Motor neuron (in vitro differentiated cells): ENCODE measurements at places on chromosomes 11 and 22.

GRCh38 chr11:83951521-83951920 is 665.4 kb upstream of the CCDC90B start:
- ATAC-seq, result peak; percentile 95

- peak; percentile 30 for ATAC-seq
Measured at GRCh38 chr11:35618497-35619115, 346 bp downstream of the FJX1 start.

- peak; percentile 13 for ATAC-seq
Measured at GRCh38 chr11:19711911-19712280, 741 bp upstream of the NAV2 start.

DNA sequence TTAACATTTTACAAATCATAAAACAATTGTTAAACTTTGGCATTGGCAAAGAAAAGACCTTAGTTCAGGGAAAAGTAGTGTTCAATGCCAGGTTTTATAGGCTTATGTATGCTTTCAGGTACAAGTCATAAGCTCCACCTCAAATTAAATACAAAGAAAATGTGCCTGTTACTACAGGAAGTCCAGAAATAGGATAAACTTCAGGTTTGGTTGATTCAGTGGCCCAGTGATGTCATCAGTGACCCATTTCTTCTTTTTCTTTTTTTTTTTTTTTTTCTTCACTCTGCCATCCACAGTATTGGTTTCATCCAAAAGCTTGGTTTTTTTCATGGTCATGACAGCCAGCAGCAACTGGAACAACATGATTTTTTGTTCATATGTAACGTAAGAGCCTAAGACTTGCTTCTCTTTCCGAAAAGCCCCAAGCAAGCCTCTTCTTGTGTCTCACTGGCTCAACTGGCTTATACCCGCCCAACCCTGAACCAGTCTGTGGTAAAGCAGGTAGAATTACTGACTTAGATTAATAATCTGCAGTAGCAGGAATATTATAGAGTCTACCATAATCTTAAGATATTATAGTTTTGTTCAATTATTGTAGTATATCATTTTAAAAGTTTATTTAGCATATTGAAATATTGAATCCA is 46.2 kb downstream of the TTC17 start:
- ATAC-seq, result no peak

GRCh38 chr22:39700565-39700964 is 130.0 kb downstream of the CACNA1I start:
- ATAC-seq, result no peak

- ATAC-seq, result no peak
Measured at GRCh38 chr11:126804363-126804762, 196.2 kb downstream of the KIRREL3 start.

GRCh38 chr11:14376920-14377319 is 17.9 kb upstream of the RRAS2 start:
- no peak for ATAC-seq

DNA sequence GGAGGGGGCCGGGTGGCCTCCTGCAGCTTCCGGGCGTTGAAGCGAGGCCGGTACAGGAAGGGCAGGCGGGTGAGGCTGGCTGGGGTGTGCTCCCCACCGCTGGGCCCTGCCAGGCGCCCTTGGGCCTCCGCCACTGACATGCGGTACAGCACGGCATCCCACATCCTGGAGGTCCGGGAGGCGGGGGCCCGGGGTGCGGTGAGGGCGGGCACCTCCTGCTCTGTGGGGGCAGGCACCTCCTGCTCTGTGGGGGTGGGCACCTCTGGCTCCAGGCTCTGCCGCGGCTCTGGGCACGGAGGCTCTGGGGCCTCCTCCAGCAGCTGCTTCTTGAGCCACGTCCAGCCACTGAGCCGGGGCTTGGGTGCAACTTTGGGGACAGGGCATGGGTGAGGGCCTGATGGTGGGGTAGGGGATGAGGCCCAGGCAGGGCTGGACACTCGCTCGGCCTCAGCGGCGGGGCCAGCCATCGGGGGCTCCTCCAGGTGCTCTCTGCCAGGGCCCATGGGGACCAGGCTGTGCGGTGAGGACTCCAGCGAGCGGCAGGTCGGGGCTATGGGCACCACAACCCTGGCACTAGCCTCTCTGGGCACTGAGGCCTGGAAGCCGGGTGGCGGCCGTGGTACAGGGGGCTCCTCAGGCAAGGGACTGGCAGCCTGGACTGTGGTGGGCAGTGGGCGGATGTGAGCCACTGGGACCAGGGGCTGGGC is 2.3 kb downstream of the PRR33 start:
- ATAC-seq, result no peak

- ATAC-seq, result no peak
Measured at GRCh38 chr11:33825854-33826560, 51.7 kb upstream of the FBXO3 start.

- ATAC-seq, result no peak
Measured at GRCh38 chr11:83255366-83255765, 30.8 kb downstream of the CCDC90B start.

- no peak for ATAC-seq
Measured at GRCh38 chr11:57325735-57326048, 940 bp upstream of the TNKS1BP1 start.

DNA sequence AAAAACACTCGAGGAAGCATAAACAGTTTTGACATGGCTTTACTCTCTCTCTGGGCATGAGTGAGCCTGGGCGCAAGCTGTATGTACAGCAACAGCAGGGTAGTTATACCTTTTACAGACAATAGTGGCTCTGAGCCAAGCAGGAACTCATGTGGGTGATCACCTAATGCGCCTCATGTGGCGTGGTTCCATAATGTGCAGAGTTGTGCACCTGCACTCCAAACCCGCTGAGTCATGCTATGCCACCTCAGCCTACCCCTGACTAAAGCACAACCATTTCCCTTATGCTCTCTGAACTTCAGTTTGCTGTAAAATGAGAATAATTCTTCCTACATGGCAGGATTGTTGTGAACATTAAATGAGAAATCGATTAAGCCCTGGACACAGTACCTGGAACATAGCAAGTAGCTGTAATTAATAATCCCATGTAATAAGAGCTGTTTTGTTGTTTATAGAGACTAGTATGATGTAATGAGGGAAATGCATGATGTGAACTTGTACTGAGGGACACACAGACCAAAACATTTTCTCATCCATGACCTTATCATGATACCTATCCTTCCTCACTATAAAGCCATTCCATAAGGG is 71.6 kb downstream of the CCDC34 start:
- no peak for ATAC-seq

- ATAC-seq, result peak; percentile 91
Measured at GRCh38 chr11:36073411-36074203, 129.7 kb downstream of the LDLRAD3 start.

- ATAC-seq, result no peak
Measured at GRCh38 chr11:16297332-16297731, 59.0 kb downstream of the SOX6 start.

DNA sequence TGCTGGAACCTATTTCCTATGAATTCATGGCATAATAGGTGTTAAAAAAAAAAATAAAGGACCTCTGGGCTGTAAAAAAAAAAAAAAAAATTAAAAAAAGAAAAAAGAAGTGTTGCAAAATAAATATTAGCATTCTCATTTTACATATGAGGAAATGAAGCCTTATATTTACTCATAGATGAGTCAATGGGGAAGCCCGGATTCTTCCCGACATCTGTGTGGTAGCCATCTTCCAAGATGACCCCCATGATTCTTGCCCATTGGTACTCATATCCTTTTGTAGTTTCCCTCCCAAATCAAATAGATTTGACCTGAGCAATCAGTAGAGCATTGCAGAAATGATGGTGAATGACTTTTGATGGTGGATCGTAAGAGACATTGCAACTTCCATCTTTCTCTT is 3.0 kb upstream of the SWAP70 start:
- ATAC-seq, result no peak

GRCh38 chr11:117620086-117620485 is 176.9 kb downstream of the DSCAML1 start:
- peak; percentile 41 for ATAC-seq

DNA sequence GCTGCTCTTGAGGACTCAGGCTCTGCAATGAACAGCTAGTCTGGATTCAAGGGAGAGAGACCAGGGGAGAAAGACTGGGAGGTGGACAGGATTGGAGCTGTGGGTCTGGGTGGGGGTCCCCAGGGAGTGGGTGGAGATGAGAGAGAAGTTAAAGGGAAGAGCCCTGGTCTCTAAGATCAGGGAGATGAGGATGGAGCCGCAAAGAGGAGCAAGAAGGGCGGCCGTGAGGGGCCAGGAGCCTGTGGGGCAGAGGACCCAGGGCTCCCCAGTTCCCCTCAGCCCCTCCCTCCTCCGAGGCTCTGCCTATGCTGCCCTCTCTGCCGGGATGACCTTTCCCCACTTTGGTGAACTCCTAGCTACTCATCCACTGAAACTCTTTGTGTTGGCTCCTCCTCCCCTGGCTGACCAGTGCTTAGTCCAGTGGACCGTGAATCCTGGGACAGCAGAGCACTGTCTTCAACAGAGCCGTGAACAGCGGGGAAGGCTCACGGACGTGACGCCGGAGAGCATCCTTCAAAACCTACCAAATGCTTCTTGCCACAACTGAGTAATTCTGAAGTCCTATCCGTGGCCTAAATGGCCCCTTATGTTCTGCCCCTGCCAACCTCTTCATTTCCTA is 16.4 kb upstream of the RFPL3 start:
- peak; percentile 45 for ATAC-seq

- ATAC-seq, result peak; percentile 34
Measured at GRCh38 chr22:37379085-37379484, 48.2 kb downstream of the ELFN2 start.

DNA sequence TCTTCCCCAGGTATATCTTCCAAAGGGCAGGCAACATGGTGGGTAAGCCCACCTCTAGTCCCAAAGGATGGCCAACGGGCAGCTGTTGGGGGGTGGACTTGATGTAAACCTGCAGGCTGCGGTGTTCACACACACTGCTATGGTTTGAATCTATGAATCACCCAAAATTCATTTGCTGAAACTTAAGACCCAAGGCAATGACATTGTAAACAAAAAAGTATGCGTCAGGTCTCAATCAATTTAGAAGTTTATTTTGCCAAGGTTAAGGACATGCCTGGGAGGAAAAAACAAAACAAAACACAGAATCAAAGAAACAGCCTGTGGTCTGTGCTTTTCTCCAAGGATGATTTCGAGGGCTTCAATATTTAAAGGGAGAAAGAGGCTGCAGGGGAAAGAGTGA is 18.3 kb downstream of the RCN1 start:
- peak; percentile 20 for ATAC-seq

DNA sequence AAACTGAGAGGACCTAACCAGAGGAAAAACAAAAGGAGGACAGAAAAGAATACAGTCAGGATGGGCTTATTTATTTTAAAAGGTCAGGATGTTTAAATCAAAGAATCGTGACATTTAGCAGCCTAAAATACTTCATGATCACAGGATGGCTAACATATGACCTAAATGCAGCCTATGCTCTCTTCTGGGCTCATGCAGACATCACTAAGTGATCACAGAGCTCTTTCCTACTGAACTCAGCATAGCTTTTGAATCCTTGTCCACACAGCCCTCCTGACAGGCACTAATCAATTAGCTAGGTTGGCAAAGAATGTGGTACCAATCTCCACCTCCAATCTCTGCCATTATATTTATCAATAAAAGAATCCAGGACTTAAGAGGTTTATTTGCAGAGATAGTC is 60.1 kb upstream of the PHF21A start:
- ATAC-seq, result no peak

- no peak for ATAC-seq
Measured at GRCh38 chr11:48150213-48150612, 66.4 kb upstream of the OR4B1 start.

GRCh38 chr11:44241851-44242250 is 68.1 kb downstream of the ALX4 start:
- no peak for ATAC-seq

DNA sequence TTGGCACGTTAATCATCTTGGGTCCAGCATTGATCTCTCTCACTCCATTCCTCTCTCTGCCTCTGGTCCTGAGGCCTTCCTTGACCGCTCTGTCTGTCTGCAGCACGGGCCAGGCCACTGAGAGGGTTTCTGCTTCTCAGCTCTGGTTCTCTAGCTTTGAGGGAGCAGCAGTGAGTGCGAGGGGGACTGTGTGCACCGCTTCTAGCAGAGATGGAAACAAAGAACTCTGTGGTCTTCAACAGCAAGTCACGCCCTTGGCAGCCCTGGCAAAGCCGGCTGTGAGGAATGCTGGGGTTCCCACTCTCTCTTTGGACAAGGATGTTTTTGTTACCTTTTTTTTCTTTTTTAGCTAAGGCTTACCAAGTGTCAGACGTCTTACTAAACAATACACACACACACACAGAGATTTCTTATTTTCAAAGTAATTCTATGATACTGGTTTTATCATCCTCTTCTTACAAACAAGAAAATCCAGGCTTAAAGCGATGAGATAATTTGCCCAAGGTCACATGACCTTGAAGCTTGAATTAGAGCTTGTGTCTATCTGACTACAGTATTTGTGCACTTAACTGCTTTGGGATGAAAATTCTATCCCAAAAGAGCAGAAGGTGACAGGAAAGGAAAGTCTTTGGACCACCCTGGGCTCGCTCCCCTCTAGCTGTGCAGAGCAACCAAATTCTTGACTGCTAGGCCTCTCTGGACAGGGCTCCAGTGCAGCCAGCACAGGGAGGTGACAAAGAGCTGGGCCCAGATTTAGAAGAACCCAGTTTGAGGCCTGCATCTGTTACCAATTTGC is 293.2 kb downstream of the NTM start:
- ATAC-seq, result no peak

- ATAC-seq, result peak; percentile 88
Measured at GRCh38 chr11:19905280-19905853, 192.7 kb downstream of the NAV2 start.

GRCh38 chr11:100640646-100641045 is 46.4 kb upstream of the ARHGAP42 start:
- ATAC-seq, result no peak

DNA sequence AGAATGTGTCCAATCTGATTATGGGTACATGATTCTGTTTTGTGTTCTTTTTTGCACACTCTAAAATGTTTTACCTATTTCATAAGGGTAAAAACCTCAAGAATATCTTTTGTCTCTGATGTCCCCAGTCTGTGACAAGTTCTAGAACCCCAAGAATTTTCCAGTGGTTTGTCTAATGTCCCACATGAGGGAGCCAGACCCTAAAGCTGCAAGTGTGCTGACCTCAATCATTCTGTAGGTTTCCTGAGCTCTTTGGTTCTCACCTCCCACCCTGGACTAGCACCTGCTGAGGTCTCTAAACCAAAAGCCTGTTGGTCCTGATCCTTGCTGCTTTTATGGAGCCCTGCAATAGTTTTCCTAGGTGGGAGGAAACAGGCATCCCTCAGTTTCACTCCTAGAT is 149.8 kb upstream of the MPPED2 start:
- no peak for ATAC-seq

- peak; percentile 49 for ATAC-seq
Measured at GRCh38 chr11:9219115-9219514, 46.0 kb downstream of the DENND5A start.
